ENCODE measurements at places on chromosomes 12 and 14.

- DNase-seq, result no peak
Measured at GRCh38 chr12:80156306-80156705, 57.0 kb downstream of the OTOGL start.

DNA sequence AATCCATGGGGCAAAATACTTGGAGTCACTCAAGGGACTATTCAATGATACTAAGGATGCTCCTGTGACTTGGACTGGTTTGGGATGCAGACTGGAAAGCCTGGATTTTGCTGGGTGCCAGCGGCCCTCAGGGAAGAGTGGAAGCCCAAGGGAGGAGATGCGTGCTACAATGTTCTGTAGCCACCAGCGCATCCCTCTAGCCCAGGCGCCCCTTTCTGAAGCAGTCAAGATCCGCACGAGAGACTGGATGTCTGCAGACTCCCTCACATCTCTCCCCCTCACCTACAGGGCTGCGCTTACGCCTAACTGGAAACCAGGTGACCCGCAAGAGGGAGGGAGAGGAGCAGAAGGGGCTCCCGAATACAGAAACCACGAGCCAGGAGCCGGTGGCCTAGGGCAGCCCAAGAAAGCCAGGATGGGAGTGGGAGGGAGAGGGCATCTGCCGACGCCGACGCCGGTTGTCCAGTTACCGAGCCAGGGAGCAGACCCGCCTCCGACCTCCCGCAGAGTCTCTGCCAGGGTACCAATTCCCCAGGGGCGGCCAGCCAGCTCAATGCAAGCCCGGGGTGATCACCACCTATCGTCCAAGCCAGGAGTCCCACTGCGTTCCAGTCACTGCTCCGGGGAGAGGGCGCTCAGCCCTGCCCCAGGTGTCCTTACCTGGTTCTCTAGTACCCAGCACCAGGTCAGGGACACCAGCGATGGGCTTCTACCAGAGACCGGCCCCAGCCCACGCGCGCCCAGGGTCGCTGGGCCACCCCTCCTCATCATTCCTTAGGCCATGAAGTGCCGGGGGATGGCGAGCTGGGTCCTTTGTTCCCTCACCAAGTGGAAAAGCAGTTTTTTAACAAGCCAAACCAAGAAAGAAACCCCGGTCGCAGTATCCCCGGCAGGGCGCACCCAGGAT lies 1.2 kb downstream of the NTN4 start:
- DNase-seq, result no peak

DNA sequence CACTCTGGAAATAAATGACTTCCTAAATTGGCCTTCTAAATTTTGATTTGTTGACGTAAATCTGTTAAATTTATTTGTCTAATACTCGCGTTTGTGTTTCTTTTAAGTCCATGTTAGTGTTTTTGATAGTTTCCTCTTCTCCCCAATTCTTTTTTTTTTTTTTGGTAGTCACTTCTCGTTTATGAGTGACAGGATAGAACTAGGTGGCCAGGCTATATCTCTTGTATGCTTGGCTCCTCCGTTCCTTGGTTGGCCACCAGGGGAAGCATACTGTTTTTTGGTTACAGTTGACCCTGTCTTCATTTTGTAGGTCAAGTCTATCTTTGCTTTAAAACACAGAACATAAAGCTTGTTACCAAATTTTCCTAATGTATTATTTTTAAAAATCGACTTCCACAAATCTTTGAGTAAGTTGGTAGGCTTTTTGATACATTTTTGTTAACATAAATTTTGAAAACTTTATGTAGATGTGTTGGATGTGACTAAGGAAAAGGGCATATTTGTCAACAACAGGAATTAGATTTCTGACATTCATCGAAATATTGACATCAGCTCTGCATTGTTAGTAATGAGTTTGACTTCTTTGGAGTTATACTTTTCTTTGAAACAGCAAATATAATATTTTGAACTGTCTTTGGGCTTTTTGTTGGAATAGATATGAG lies 2.2 kb downstream of the RCOR1 start:
- DNase-seq, result peak; percentile 89

DNA sequence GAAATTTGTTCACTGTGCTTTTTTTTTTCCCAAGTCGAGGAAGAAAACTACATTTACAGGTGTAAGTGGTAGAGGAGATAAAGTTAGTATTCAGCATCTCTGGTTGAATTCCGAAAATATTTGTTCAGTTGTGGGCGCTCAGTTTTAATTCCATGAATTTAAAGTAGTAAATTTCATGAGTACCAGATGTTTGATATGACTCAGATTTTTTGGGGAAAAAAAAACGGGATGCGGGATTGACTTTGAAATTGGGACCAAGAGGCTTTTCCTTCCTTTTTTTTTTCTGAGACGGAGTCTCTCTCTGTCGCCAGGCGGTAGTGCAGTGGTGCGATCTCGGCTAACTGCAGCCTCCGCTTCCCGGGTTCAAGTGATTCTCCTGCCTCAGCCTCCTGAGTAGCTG lies 1.6 kb downstream of the TULP3 start:
- no peak for DNase-seq

DNA sequence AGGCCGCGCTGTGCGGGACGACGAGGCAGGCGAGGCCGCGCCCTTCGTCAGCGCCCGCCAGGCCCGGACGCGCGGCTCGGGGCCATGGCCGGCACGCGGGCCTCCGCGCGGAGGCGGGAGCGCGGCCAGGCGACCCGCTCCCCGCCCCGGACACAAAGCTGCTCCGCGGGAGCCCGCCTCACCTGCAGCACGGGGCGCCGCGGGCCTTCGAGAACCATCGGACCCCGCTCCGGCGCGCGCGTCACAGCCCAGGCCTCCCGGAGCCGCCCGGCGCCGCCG lies 342 bp downstream of the DICER1 start:
- DNase-seq, result no peak
